Right lobe of liver (tissue), 6 donors: ENCODE measurements at places on chromosomes 6 and 20.

DNA sequence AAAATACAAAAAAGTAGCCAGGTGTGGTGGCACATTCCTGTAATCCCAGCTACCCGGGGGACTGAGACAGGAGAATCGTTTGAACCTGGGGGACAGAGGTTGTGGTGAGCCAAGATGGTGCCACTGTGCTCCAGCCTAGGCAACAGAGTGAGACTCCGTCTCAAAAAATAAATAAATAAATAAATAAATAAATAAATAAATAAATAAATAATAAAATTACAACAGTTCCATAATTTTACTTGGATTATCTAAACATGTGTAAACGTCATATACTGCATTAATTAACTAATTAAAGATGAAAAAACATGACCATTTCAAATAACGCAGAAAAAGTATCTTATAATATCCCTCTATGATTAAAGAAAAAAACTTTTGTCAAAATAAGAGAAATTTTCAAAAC, 65.8 kb downstream of the SAMD3 start:
- DNase-seq: no peak

DNA sequence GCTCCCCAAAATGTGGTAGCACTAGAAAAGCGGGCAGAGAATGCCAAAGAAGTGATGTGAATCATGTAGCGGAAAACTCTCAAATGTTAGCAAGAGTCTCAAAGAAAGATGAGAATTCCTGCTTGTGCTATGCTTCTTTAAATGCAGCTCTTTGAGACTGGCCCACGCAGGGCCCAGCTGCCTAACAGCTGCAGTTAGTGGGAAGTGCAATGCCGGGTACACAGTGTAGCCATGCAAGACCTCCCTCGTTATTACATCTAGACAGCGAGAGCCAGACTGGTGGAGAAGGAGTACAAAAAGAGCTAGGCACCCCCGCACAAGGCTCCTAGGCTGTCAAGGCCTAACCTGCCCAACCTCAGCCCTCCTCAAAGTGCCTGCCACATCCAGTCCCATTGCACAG, 201.7 kb upstream of the PRDM1 start:
- no peak for DNase-seq

- DNase-seq: no peak
Measured at GRCh38 chr6:87183687-87184086, 28.3 kb downstream of the ZNF292 start.

DNA sequence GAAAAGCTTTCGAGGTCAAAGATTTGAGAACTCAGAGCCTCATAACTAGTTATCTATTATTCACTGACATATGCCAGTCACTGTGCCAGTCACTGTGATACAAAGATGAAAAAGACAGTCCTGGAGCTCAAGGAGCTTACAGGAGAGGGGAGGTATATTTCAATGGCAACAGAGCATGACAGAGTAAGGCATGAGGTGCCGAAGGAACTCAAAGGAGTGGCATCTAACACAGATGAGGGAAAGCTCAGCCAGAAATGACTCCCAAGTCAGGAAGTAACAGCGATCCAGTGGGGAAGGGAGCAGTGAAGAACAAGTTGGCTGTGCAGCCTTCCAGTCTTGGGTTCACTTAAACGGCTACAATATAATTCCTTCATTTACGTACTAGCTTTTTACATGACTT, 46.6 kb downstream of the DTNBP1 start:
- DNase-seq: no peak

DNA sequence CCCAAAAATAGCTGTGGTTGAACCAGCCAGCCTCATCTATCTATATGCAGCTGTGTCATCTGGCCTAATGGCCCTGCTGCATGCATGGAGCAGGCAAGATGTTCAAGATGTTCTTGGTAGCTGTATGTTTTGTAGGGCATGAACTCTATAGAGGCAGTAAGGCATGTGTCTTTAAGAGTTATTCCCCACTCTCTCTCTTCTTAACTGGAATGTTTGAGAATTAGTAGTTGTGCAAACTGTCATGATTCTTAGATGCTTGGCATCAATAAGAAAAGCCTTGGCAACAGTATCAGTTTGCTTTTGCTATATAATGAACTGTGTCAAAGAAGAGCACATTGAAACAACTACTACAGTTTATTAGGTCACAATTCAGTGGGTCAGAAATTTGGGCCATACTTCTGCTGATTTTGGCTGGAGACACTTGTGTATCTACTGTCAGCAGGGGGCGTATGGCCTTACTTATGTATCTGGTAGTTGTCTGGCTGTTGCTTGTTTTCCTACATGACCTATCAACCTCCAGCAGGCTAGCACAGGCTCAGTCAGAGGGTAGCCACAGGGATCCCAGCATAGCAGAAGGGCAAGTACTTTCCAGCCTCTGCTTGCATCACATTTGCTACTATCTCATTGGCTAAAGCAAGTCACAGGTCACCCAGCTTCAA, 56.1 kb upstream of the LAMP5 start:
- no peak for DNase-seq

GRCh38 chr6:76684875-76685274, 612.4 kb upstream of the IMPG1 start:
- no peak for DNase-seq

DNA sequence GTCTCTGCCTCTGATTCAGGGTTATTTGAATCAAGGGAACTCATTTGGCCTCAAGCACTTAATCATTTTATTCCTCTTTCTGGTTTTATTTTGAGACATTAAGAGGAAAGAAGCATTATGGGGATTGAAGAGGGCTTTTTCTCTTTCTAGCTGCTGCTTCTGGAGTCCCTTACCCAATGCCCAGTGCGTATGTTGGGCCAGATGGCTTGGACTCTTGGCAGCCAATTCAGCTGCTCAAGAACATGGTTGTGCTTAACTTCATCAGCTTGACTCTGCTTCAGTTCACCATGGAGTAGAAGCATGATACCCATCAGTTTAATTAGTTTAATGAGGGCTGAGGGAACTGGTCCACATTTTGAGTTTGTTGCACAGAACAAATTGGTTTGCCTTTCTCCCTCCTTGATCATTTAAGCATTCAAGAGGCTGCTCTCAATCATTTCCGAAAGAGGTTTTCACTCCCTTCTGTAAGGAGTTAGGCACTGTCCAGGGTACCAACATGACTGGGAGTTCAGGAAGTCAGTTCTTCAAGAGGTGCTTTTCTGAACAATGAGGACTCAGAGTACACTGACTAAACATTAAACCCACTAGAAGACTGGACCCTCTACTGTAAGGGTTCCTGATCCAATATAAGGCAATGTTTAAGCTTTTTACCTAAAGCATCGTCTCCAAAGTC, 14.6 kb downstream of the PDYN start:
- DNase-seq: no peak

- no peak for DNase-seq
Measured at GRCh38 chr6:31305703-31306219, 33.9 kb upstream of the HLA-C start.

- no peak for DNase-seq
Measured at GRCh38 chr20:3364323-3365013, 43.0 kb downstream of the DNAAF9 start.

DNA sequence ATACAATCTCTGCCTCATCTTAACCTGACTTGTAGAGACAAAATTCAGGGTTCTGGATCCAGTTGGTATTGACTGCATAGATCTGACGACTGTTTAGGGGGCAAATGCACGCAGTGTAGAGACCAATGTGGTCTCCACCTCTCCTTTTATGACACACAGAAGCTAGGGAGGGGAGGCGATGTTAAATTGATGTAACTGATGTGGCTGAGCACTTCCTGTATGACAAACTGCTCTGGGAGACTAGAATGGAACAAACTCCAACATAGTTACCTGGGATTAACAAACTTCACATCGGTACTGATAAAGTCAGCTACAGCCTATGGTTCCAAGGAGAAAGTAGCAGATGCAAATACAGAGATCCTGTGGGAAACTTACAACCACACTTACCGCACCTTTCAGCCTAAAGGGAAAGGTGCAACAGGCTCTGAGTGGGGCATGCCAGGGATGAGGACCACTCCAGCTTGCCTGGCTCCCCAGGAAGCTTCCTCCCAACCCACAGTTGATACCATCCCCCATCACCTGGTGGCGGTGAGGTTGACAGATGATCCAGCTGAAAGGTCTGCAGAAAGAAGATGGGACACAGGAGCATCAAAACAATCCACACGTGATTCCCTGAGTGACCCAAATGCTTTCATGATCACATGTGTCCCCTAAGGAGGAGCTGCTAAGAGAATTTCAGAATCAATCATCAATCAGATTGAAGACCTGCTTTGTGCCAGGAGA, 60.6 kb upstream of the MRPS10 start:
- DNase-seq: no peak

DNA sequence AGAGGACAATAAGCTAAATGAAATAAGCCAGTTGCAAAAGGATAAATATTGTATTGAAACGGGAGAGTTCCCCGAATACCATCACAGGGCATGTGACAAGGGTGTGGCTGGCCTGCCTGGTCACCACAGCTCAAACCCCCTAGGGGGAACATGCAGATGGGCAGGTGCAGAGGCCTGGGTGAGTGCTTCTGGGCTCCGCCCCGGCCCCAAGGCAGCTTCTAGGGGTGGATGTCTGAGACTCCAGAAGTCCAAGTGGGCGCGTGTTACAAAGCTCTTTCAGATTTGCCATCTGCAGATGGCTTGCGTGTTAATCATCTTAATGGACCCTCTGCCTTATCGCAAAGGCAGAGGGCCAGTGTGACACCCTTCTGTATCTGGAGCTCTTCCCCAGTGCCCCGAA, 559.2 kb upstream of the IMPG1 start:
- DNase-seq: no peak

- DNase-seq: peak; percentile 23
Measured at GRCh38 chr6:3314621-3315467, 56.1 kb downstream of the PSMG4 start.

DNA sequence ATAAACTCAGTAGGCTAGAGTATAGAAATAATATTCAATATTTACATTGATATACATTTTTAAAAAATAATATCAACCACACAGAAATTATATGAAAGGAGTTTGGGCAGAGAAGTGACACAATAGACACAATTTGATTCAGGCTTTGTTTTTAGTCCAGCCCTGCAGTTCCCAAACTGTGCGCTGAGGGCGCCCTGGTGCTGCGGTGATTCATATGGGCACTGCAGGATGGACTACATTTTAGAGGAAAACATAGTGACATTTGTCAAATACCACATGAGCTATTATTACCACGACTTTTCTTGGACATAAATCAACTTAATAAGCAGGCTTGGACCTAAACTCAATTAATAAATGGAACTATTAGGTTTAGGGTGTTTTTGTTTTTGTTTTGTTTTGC, 364.3 kb upstream of the ID4 start:
- no peak for DNase-seq

DNA sequence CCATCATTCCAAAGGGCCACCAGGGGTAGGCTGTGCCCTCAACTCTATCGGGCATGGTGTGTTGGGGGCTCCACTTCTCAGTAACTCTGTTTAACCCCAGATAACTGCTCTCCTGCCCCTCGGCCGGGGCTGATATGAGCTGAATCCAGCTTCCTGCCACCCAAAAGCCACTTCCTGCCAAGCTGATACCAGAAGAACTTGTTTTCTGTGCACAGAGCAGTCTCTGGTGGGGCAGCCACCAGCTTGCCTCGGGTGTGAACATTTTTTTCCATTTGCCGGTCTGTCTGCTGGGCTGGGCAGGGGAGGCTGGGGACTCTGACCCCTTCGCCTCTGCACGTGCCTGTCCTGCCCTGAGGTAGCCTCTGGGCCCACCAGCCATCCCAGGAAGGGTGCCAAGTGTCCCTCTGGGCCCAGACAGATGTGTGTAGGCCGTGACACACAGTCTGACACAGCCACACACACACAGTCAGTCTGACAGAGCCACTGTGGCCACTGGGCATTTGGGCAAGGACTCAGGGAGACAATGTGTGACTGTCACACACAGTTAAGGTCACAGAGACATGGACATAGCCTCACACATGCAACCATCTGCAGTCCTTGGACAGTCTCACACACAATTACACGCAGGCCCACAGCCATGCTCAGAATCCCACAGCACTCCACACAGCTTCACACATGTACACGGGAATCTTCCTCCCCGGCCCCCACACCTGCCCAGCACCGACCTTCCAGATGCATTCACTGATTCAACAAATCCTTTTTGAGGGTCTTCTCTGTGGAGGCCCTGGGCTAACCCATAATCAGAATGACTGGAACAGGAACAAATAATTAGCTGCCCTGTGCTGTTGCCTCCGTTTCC, 45.1 kb downstream of the NOL4L start:
- DNase-seq: no peak

DNA sequence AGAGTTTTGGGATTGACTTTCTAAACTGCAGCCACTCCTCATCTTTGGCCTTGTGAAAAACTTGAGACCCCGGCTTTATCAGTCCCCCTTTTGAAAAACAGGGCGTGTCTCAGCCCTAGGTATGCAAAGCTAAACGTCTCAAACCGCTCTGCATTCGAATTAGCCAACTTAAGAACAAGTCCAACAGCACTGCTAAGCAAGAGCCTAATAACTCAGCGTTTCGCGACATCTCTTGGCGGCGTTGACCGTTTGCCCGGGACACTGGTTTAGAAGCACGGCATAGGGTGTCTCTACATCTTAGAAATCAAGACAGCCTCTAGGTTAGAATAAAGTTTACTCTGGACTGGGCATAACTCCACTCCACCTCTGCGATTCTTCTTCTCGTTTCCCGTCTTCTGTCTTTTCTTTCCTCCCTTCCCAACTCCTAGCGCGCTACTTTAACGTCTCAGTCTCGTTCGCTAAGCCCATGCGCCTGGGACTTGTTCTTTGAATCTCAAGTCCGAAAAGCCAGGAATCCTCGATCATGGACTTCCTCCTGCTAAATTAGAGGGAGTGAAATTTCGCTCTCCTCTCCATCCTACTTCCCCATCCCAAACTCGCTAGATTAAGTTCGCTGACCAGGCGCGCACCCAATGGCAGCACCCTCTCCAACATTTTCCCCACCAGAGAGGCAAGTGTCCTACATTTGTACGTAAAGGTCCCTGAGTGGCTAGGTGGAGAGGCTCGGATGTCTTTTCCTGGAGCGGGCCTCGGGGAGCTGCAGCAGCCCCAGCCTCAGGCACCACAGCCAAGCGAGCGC, 10.5 kb upstream of the TFAP2A start:
- no peak for DNase-seq

GRCh38 chr6:96794980-96795379, 42.3 kb downstream of the GPR63 start:
- DNase-seq: no peak

- no peak for DNase-seq
Measured at GRCh38 chr6:14305131-14305530, 187.6 kb downstream of the CD83 start.
